ENCODE measurements at places on chromosomes 6 and 20.

DNA sequence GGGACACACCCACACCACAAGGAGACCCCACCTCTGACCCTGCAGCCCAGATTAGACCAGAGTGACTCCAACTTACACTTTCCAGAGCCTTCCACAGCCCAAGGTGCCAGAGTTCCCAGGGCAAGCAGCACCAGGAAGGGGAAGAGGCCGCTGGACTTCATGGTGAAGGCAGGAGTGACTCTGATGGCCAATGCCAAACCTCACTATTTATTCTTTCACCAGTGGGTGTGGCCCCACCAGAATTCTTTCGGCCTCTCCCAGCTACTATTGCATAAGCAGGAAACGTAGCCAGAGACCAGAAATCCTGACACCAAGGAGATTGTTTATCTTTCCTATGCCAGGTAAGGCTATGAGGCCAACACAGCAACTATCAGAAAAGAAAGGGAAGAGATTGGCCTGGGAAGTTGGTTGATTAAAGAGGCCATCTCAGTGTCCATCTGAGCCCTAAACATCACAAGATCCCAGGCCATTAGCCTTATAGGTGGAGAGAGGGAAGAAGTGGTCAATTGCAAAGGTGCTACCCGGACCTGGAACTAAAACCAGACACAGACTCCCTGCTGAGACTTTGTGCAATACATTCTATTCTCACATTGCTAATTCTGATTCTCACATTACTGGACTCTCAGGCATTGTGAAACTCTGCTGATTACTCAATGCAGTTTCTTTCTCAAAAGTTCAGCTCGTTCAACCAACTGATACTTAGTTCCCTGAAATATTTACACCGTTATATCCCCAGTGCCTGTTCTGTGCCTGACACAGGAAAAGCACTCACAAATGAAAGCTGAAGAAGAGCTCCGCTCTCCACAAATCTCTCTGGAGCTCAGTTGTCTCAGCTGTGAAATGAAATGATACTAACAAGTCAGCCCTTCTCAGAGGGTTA is at the start of gene SLPI:
Gene SLPI, minus strand, starts transcription at position 182 of the 880 bp plus-strand sequence. Its CDS starts 21 bp downstream, at position 161.
- peak; percentile 57 for DNase-seq

GRCh38 chr6:80939898-80940297 is 812.6 kb downstream of the TENT5A start:
- DNase-seq, result no peak

GRCh38 chr20:49381558-49382493 is 100.6 kb downstream of the KCNB1 start:
- no peak for DNase-seq

DNA sequence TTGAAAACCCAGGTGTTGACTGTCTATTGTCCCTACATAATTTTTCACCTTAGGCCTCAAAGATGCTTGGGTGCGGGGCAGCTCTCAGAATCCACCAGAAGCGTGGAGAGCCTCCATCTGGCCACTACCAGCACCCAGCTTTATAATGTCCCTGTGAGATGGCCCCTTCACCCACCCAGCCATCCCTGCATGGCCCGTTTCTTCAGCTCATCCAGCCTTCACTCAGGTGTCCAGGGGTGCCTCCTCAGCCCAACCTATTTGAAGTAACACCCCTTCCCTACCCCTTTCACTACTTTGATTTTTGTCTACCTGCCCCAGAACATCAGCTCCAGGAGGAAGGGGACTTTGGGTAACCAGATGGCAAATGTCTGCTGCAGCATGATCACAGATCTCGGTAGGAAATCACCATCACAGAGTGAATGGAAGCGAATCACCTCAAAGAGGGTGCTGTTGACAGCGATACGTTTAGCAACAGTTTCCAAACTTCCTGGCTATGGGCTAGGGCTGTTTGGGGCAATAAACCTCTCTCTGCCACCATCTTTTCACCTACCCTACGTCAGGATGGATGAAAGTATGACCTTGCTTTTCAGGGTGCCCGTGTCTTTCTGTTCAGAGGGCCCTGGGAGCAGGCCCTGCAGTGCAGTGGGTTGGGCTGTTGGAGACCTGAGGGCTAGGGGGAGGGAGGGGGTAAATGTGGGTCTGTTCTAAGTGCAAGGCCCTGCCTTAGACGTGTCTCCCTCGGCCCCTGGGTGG is 1.2 kb upstream of the SLC17A9 start:
- no peak for DNase-seq

DNA sequence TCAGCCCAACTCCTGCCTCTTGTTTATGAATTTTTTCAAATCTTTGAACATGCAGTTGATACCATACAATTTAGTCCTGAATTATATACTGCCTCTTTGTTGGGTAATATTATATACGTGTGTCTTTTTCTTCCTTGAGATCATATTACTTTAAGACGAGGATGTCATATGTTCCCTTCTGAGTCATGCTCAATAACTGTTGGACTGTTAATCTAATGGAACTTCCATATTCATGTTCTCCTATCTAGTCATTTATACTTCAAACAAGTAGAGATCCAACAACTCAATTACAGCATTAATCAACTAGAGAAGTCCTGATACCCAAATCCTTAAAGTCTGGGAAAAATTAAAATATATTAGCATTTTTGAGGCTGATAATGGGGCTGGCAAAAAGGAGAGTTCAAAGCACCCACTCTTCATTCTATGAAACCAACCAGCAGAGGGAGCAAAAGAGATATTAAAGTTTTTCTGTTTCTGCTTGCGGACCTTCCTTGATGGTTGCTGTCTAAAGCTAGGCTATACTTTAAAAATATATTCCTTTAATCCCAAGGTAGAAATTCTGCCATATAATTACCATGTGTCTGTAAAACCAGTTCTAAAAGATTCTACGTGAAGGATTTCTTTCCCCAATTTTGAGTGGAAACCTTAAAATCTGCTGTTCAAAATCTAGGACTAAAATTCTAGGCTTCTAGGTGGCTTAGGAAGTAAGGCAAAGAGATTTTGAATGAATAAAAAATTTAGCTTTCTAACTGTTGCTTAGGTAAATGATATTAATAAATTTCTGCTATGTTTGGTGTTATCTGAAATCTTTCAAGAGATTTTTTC is 498.9 kb downstream of the BCKDHB start:
- no peak for DNase-seq

GRCh38 chr20:6008254-6008653 is 45.6 kb downstream of the LRRN4 start:
- no peak for DNase-seq

Data from stimulated activated effector memory CD8-positive, alpha-beta T cell treated with anti-CD3 and anti-CD28 coated beads, Interleukin-12 subunit alpha, Interleukin-12 subunit beta, amount 100 ng/mL, for 72 hours (primary cell).